ENCODE measurements at places on chromosomes 2 and 18.

DNA sequence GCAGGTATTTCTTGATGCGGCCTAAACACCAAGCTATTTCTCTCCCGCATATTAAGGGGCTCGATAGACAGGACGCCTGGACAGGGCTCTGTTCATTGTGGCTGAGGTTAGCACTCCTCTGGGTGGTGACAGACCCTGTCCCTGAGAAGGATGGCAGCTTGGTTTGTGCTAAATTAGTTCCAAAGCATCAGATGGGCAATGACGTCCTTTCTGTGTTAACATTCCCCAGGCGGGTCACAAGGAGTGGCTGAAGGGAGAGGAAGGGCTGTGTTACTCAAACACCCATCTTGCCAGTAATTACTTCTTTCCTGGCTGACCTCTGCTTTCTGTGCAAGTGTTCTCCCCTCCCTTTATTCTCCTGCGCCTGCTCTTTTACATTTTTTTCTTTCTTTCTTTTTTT lies 75.0 kb downstream of the TMEM247 start:
- DNase-seq: no peak

DNA sequence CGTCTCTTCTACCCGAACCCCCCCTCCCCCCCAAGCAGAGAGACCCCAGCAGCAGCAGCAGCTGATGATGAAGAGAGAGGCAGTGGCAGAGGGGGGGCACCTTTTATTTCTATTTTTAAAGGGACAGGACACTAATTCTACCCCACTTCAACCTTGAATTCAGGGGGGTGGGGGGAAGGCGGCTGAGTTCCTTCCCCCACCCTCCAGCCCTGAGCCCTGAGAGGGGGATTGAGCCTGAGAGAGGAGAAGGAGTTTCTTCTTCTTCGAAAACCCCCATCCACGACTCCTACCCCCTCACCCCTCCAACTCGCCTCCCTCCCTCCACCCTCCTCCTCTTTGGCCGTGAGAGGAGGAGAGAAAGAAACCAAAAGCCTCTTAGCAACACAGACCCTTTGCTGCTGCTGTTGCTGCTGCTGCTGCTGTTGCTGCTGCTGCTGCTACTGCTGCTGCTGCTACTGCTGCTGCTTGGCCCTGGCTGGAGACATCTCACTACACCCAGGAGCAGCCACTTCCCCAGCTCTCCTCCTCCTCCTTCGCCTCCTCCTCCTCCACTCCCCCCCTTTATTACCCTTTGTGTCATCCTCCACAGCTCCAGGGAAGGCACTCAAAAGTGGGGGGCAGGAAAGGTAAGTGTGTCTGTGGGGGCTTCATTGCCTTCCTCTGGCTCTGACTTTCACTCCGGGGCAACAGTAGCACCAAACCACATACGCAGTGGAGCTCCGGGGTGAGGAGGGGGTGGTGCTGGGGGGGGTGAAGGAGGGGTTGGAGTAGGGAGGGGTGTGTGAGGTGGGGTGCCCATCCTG lies at the start of gene MBD5:
MBD5 (plus strand) TSS at position 33 of the 803 bp plus-strand sequence.
- peak; percentile 74 for DNase-seq

DNA sequence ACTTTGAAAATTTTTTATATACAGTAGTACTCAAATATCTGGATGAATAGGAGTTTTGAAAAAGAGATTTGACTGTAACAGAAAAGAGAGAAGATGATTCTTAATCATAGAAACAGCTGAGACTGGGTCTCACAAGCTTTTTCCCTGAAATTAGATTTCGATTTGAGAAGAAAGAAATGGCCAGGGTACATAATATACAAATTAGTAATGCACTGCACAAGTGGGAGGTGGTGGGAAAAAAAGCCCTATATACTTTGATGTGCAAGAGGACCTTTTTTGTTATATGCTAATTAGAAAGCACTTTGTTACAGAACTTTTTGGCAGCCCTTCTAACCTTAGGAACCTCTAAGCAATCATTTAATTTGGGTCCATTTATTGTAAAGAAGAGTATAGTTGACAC lies 62.9 kb downstream of the EML4 start:
- DNase-seq: no peak

DNA sequence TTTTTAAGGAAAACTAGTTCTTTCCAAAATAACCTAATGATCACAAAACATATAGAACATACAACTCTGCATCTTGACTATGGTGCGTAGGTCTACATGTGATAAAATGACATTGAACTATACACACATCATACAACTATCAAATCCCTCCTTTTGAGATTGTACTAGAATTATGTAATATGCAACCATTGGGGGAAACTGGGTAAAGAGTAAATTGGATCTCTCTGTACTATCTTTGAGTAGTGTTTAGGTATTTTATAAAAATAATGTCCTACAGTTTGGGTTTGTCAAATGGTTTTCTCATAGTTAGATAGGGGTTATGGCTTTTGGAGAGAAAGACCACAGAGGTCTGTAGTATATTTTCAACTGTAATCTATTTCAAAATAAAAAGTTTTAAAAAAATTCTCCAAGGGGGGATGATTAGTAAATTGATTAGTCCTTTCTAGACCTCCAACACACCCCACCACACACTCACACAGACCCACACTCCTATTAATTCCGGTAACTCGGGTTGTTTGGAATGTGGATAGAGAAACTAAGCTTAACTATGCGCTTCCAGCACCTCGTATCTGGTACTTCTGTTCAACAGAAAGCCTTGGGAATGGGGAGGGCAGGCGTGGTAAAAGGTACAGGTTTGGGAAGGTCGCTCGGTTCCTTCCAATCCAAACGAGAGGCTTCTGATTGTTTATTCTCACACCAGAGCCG lies 695 bp upstream of the BIRC6 start:
- DNase-seq: peak; percentile 32

DNA sequence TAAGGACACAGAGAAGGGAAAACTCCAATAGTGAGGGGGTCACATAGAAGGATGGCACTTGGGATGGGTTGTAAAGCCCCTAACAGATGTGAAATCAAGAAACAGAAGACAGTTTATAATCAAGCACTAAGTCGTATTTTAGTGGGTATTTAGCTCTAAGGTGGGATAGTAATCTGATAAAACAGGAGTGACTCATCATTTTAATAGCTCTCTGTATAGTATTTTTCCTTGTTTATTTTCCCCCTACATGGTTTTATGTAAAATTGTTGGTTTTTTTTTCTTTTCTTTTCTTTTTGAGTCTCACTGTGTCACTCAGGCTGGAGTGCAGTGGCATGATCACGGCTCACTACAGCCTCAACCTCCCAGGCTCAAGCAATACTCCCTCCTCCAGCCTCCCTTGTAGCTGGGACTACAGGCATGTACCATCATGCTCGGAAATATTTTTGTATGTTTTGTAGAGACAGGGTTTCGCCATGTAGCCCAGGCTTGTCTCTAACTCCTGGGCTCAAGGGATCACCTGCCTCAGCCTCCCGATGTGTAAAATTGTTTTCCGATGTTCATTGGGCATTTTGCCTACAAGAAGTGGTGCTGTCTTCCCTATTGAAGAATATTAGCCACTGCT lies 142.6 kb upstream of the SERPINE2 start:
- no peak for DNase-seq

GRCh38 chr2:85468704-85469349 lies 50.3 kb downstream of the SH2D6 start:
- peak; percentile 52 for DNase-seq

DNA sequence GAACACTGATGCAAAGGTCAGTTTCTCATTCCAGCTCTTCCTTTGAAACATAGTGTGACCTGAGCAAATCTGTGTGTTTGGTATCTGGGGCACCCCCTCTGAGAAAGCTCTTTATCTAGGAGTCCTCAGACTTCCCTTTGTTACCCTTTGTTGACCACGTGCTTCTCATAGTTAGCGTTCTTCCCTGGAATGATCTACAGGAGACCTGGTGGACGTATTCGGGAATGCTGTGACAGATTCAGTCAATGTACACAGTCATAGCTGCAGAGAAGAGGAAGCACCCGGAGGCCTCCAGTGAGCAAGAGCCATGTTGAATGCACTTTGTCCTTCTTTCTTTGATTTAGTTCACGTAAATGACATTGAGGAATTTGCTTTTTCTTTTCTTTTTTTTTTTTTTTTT lies 10.7 kb upstream of the CHMP1B start:
- no peak for DNase-seq

DNA sequence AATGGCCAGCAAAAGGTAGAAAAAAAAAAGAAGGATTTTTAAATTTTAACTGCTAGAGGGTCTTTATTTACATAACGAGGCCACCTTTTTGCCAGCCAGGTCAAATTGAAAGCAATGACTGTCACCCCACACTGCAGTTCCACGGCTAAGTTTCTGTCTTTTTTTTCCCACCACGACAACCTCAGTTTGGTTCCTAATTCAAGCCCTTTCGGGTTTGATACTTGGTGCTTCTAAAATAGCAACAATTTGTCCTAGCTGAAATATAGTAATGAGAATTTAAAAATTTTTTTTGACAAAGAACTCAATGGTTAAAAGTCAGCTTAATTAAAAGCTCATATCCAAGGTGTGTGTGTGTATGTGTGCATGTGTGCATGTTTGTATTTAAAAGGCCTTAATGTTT lies 16.4 kb upstream of the NMS start:
- no peak for DNase-seq

DNA sequence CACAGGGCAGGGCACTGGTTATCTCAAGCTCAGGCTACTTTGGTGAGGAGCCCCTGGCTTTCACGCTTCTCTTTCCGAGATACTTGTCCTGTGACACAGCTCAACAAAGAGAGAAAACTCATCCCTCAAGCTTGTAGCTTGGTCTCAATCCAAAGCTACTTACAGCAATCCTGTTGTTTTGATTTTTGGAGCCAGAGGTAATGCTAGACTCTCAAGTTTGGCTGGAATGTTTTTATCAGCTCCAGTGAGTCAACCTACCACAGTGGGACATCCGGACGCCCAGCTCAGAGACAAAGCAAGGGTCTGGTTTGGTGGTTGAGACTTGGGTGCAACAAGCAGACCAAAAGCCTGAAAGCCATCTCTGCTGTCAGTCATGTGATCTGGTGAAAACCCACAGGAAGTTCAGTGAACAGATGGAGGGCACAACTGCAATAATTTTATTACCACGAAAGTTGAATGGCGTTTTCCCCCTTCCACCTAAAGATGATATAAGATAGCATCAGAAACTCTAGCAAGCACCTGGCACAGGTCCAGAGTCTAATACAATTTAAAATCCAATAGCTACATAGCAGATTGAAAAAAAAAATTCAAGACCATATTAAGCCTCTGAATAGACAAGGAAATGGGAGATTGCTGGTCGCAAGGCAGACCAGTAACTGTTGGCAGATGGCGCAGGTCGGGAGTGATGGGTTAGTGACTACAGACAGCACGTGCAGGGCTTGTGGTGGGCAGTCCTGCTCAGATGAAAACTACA lies 102.3 kb upstream of the SMAD7 start:
- DNase-seq: peak; percentile 94

DNA sequence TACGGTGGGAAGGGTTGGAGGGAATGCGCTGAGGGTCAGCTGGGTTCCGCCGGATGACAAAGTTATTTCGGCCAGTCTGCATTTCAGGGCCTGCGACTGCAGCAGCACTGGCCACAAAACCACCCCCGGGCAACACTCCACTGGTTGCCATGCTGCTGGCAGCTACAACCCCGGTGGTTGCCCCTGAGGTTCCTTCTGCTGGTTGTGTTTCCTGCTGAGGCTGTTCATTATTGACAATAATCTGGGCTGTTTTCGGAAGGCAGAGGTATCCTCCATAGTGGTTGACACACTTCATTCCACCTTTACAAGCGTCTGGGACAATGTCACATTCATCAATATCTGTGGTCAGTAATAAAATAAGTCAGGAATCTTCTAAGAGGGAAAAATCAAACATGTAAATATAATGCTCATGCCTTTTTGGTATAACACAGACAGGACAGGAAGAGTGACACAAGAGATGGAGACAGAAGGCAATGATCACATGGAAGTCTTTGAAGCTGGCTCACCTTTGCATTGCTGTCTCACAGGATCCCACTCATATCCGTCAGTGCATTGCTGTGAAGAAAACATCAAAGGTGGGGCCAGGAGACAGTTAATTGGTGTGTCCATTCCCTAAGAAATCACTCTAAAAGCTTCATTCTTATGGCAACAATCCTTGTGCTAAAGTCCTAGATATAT lies 5.7 kb downstream of the EFEMP1 start:
- DNase-seq: no peak

- no peak for DNase-seq
Observed at GRCh38 chr2:231743376-231744116, 35.2 kb downstream of the PTMA start.

- no peak for DNase-seq
Observed at GRCh38 chr2:112821142-112821541, 15.4 kb downstream of the IL1B start.

DNA sequence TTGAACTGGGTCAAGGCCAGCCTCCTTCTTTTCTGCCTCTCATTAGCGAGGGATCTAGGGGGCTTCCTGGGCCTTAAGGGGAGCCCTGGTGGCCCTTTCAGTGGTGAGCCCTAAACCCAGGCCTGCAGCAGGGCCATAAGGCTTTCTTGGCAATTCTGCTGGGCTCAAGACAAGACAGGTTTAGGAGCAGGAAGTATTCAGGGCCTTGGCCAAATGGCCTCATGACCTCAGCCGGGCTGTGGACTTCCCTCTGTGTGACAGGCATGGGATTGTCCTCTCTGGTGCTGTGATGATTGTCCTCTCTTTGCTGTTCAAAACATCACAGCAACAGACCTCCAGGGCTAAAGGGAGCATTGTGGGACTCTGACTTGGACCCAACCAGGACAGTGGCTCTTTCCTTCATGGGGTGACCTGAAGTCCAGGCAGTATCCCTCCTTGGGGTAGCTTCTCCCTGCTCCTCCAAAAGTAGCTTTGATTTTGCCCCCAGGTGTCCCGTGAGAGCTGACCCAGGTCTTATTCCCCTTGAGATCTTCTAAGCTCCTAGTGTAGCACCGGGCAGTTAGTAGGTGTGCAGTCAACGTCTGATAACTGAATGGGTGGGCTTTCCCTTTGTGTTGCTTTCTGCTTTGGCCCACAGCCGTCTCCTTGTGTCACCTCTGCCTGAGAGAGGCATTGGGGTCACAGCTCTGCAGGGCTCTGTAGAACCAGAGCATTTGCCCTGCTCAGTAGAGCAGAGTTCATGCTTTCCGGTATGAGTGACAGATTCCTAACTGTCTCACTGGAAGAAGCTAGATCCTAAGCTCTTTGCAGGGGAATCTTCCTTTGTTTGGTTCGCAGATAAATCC lies 14.7 kb downstream of the FOSL2 start:
- DNase-seq: no peak

DNA sequence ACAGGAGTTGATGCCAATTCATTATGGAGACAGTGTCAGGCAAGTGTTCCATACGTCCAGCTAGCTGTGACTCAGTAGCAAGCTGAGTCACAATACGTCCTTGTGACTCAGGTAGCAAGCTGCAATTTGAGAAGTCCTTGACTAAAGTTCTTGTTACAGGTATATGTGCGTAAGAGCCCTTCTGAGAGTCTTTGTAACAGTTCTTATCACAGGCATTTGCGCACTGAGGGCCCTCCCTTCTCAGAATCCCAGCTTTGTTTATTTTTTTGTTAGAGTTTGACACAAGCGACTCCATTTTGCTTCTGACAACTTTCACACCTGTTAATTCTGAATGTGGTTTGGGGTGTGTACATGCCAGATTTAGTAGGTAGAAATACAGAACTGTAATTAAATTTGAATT lies 20.1 kb upstream of the ACMSD start:
- no peak for DNase-seq

Data from hematopoietic multipotent progenitor cell treated with erythropoietin and hydrocortisone succinate and interleukin-3 and kit ligand, for 4 days (in vitro differentiated cells).